ENCODE measurements at places on chromosomes 16 and 17.

DNA sequence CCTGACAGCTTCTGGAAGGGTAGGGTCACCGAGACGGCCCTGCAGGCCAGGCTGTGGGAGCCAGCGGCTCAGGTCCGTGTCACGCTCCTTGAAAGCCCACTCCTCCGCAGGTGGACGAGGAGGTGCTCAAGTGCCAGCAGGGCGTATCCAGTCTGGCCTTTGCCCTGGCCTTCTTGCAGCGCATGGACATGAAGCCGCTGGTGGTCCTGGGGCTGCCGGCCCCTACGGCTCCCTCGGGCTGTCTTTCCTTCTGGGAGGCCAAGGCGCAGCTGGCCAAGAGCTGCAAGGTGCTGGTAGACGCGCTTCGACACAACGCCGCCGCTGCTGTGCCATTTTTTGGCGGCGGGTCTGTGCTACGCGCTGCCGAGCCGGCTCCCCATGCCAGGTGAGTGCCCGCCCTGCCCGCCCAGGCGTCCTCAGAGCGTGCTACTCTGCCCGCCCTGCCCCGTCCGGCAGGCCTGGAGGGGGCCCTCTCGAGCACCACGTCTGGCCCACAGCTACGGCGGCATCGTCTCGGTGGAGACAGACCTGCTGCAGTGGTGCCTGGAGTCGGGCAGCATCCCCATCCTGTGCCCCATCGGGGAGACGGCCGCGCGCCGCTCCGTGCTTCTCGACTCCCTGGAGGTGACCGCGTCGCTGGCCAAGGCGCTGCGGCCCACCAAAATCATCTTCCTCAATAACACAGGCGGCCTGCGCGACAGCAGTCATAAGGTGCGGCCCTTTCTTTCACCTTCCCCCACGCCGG is 1.3 kb downstream of the NAGS start:
- DNase-seq = no peak

DNA sequence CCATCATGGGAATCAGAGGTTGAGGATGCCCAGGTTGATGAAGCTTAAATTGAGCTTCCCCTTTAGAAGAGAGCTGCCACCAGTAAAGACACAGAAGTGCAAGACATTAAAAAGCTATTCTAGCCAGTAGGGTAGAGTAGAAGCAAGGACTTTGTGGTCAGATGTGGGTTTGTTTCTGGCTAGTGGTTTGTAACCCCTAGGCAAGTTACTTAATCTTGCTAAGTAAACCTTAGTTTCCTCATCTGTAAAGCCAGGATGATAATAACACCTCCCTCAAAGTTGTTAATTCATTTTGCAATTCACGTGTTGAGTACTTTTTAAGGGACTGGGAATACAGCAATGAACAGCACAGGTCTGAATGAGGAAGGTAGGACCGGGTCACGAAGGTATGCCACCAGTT is 3.6 kb downstream of the SNTB2 start:
- no peak for DNase-seq

DNA sequence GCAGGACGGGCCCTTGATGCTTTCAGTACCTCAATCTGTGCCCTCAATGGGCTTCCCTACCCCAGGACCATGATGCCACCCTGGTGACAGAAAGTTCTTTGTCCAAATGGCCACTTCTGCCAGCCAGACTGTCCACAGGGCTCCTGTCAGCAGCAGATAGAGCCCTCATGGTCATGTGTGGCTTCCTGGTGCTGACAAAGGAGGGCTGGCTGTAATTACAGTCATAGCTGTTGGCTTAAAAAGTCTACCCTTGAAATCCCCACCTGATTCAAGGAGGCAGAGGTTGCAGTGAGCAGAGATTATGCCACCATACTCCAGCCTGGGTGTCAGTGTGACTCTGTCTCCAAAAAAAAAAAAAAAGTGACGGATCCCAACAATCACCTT is 3.3 kb downstream of the TRPV2 start:
- no peak for DNase-seq

DNA sequence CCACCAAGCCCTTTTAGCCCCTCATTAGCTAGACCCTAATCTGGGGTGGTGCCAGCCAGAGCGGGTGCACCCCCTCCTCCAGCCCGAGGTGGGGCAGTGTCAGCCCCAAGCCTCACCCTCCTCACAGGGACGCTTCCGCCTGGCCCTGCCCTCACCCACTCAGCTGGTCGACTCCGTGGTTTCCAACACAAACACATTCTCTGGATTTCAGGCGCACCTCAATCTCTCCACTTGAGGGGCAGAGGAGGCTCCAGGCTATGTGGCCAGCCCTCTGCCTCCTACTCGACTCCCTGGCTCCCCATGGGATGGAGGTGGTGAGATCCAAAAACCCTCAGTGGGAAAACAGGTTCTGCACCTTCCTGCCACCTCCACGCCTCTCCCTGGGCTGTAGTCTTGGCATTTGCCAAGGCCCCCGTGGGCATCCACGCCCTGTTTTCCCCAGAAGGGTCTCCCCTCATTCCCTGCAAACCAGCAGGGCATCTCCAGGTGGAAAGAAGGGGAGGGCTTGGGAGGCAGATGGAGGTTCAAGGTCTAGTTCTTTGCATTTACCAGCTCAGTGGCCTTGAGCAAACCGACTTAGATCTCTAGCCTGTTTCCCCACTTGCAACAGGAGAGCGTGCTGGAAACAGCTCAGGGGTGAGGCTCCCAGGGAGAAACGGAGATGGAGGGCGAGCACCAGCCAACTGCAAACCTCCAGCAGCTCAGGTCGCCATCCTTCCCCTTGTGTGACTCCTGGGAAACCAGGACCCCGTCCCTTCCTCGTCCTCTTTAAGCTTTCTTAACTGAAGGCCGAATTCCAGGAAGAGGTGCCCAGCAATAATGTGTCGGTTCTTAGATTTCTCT is 1.7 kb downstream of the EMP2 start:
- no peak for DNase-seq

- no peak for DNase-seq
These were observed 8.1 kb downstream of the C1QL1 start for GRCh38 chr17:44959821-44960531.

DNA sequence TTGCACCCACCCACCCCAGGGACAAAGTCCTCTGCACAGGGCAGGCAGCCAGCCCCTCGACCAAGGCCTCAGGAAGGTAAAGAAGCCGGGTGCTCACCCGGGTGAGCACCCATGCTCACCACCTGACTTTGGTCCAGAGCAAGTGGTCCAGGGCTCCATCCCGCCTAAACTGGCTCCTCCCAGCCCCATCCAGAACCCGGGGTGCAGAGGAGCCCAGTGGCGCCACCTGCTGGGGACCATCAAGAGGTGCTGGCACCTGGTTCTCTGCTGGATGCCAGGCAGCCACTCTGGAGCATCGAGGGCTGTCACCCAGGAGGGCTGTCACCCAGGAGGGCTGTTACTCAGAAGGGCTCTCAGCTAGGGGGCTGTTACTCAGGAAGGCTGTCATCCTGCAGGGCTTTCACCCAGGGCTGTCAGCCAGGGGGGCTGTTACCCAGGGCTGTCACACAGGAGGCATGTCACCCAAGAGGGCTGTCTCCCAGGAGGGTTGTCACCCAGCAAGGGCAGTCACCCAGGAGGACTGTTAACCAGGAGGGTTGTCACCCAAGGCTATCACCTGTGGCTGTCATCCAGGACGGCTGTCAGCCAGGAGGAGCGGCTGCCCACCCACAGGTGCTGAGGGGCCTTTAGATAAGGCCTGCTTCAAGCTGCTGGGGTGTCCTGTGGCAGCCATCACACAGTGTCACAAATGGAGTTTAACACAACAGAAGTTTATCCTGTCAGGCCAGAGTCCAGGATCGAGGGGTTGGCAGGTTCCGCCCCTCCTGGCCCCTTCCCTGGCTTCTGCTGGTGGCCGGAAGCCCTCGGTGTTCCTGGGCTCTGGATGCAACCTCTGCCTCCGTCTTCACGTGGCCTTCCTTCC is 98.5 kb downstream of the TNFRSF13B start:
- DNase-seq = no peak

- DNase-seq = no peak
These were observed 935 bp downstream of the USP32 start for GRCh38 chr17:60390925-60391470.

GRCh38 chr17:1597861-1598342 is 30.7 kb downstream of the SLC43A2 start:
- no peak for DNase-seq

DNA sequence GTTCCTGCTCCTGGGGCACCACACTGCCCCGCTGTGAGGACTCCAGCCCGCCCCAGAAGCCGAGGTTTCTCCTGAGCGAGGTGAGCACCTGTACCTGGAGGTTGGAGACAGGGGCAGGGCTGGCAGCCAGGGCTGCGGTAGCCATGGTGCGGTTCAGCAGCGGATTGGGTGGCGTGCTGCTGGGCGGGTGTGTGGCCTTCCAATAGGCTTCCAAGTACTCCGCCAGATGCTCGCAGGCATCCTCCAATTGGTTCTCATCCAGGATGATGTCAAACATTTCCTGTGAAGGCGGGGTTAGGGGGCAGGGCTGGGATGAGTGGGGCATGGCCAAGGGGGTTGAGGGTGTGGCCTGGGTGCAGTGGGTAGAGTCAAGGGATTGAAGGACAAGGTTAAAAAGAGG is 11.3 kb upstream of the ARL5C start:
- no peak for DNase-seq

DNA sequence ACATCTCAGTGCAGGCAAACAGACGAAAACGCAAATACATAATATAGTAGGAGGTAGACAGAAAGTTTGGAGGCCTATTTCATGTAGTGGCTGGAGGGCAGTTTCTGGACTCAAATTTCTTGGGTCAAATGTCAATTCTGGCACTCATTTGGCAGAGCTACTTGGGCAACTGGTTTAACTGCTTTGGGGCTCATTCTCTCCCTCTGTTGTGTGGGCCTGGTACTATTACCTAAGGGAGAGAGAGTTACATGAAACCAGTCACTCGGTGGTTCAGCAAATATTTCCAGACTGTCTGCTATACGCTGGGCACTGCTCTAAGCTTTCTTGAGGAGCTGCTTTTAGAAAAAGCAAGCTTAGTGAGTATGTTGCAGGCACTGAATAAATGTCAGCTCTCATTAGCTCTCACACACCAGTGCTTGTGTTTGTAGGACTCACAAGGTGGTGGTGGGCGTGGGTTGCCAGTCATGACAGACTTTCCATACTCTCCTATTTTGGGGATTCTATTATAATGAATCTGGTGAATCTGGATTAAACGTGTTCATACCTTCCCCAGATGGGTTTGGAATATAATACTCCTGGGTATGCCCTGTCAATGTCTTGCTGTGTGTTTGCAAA is 1.8 kb upstream of the SHISA9 start:
- no peak for DNase-seq

GRCh38 chr17:28041844-28042656 is 427 bp upstream of the NLK start:
- no peak for DNase-seq

DNA sequence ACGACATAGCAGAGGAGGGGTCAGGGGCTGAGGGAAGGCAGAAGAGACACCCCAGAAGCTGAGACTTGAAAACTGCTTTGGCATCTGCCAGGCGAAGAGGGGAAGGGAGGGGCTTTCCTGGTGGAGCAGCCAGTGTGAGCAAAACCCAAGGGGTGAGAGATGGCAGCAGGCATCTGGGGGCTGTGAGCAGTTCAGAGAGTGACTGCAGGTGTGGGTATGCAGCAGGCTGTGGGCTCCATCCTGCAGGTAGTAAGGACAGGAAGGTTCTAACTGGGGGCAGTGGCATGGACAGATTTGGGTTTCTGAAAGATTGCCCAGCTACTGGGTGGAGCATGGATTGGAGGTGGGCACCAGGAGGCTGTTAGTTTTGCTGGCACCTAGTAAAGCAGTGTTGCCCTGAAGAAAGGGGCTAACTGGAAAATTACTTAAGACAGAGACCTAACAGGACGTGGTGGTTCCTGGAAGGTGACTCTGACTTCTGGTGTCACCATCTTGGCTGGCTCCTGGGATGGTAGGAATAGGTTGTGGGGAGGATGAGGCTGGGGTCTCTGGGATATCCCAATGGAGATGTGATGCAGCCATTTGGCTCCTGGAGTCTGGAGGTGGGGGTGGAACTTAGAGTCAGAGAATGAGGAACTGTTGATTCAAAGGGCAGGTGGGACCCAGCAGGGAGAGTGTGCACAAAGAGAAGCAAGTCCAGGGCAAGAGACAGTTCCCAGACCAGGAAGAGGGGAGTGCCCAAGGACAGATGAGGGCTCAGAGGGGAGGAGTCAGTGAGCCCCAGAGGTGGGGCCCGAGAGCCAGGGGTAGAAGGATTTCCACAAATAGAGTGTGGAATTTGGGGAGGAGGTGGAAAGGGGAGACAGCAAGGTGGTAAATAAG is 11.2 kb downstream of the BCL7C start:
- DNase-seq = no peak

- no peak for DNase-seq
These were observed 28.8 kb downstream of the IGFBP4 start for GRCh38 chr17:40471846-40472732.

GRCh38 chr16:13344001-13344400 is 442.6 kb downstream of the SHISA9 start:
- DNase-seq = no peak

DNA sequence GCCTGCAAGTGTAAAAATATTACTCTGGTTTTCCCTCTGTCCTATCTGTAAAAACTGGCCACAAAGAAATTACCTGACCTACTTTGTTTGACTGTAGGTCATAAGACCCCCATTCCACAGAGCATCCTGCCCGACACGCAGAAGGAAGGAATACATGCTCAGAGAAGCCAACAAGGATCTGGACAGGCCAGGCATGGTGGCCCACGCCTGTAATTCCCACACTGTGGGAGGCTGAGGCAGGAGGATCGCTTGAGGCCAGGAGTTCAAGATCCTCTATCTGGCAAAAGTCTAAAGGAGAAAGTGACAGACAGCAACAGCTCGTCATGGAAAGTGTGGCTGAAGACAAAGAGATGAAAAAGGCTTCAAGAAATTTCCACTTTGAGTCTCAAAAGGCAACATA is 78.2 kb upstream of the RNU2-1 start:
- no peak for DNase-seq

DNA sequence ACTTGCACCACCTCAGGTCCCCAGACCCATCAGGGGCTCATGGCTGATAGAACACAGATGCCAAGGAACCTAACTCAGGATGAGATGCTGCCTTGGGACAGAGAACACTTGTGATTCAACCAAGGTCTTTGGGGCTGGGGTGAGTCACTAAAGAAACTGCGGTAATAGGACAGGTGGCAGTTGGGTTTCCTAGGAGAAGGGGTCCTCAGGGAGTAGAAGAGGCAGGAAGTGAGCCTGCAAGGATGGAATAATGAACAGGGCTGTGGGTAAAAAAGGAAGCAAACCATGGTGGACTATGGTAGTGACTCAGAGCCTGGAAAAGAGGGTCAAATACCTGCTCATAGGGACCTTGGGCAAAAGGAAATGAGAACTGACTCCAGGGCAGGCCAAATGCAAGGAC is 6.5 kb upstream of the PNPO start:
- DNase-seq = no peak

GRCh38 chr16:15046692-15047376 is 9.0 kb downstream of the NTAN1 start:
- no peak for DNase-seq

GRCh38 chr16:49639739-49640431 is 216.0 kb downstream of the ZNF423 start:
- DNase-seq = no peak

GRCh38 chr16:26594666-26595065 is 472.1 kb upstream of the C16orf82 start:
- no peak for DNase-seq
